ENCODE measurements at places on chromosomes 1 and 21.

DNA sequence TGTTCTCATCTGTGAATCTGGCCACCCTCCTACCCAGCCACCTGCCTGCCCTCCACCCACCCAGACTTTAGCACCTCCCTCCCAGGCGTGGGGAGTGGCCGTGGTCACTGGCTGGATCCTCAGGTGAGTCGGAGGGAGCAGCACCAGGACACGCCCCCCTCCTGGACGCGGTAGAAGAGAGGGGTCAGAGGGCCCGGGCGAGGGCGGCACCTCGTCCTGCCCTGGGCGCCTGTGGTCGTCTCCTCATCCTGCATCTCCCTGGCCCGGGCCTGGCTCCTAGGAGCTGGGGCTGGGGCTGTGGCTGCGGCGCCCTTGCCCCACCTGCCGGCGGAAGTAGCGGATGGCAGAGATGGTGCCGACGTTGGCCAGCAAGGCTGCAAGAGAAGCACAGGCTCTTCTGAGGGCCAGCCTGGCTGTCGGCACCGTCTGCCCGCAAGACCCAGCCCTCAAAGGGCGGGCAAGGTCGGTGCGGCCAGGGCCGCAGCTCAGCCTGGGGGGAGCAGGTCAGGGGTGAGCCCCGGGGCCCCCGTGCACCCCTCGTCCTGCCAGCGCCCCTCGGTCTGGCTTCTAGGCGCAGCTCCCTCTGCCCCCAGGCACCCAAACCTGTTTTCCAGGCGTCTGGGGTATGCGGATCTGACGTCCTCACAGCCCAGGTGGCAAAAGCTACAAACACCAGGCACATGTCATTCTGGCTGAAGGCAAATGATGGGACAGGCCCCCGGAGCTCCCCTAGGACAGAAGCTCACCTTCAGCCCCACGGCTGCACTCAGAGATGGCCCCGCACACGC is 5.8 kb downstream of the PERM1 start:
- peak; percentile 75 for DNase-seq

GRCh38 chr21:15079269-15079668 is 14.5 kb upstream of the NRIP1 start:
- DNase-seq, result no peak

DNA sequence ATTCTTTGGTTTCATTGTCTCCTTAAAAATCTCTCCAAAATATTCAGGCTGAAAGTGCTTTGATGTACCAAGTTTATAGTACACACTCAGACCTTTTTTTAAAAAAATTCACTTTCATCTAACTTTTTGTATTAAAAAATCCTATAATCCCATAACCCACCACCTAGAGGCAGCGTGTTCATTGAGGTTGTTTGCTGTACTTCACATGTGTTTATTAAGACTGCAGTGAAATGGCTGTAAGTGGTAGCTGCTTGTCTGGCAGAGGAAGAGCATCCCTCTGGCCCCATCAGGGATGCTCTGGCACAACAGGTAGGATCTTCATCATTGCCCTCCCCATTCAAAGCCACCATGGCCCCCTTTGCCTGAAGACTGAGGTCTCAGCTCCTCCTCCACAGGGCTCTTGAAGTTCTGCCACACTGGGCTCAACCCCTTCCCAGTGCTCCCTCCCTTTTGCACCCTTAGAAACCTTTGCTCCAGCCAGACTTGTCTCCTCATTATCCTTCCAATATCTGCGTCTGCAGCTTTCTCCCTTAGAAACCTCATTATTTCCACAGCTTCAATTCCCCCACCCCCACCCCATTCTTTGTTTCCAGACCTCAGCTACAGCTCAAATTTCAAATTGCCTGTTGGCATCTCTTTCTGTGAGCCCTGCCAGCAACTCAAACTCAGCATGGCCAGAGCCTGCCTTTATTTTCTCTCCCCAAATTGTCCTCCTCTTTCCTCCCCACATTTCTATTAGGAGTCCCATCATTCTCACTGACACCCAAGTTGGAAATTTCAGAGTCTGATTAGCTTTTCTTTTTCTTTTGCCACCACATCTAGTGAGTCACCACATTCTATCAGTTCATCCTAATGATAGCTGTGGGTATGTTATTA is 369.6 kb upstream of the USP24 start:
- no peak for DNase-seq

- DNase-seq, result no peak
These were observed 318.1 kb downstream of the USP25 start for GRCh38 chr21:16047904-16048303.

- DNase-seq, result no peak
These were observed 92.0 kb downstream of the IER5 start for GRCh38 chr1:181180407-181181031.
